ENCODE measurements at places on chromosomes 16 and 17.
A peak's percentile ranks its signal among the peaks of the same experiment; 100 is the strongest.

GRCh38 chr16:55697867-55698266 lies 42.1 kb downstream of the SLC6A2 start:
- no peak for DNase-seq

GRCh38 chr16:14351647-14352046 lies 278.4 kb downstream of the PARN start:
- no peak for DNase-seq

DNA sequence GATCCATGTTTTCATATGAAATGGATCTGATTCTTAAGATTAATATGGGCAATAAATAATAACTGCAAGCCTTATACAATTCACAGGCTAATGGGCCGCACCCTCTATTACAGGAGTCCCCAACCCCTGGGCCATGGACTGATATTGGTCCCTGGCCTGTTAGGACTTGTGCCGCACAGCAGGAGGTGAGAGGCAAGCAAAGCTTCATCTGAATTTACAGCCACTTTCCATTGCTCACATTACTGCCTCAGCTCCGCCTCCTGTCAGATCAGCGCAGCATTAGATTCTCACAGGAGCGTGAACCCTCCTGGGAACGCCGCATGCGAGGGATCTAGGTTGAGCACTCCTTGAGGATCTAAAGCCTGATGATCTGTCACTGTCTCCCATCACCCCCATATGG lies 26.8 kb downstream of the METTL16 start:
- DNase-seq = no peak

- peak; percentile 91 for DNase-seq
These were observed at the start of gene KAT2A for GRCh38 chr17:42120770-42121769. Gene KAT2A (minus strand): TSS chr17:42121367. CDS start chr17:42121304, 63 bp downstream.

DNA sequence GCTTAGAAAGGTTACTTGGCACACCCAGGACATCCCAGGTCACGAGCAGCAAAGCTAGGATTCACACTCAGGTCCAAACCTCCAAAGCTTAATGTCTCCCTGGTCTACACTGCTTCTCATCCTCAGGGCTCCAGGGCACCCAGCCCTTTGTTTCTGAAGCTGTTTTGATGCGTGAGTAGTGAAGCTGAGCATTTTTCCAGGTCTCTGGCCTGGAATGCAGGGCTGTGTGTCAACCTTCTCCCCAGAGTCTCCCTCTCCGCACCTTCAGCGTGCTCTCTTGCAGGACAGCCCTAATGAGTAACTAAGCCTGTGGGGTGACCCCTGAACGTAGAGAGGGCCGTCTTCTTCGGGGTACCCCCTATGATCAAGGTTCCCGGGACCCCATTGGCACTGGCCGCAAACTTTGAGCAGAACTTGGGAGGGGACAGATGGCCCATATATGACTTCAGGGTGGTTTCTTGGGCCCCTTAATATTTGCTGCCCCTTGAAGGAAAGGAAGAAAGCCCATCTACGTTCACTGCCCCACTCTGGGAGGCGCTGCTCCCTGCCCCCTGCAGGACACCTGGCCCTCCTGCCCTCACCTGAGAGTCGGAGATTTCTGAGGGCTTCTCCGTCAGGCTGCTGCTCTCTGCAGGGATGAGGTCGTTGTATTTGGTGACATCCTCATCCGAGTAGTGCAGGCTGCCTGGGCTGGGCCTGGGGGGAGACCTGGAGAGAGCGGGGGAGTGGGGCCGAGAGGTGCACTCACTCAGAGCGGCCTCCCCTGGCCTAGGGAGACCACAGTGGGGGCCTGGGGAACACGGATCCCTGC lies 36.4 kb upstream of the CDC42EP4 start:
- peak; percentile 11 for DNase-seq

GRCh38 chr17:50947782-50948543 lies 81.8 kb upstream of the TOB1 start:
- DNase-seq = peak; percentile 80

- no peak for DNase-seq
These were observed 1128.6 kb downstream of the CDH8 start for GRCh38 chr16:60907645-60908044.

GRCh38 chr16:22008215-22009059 lies 526 bp downstream of the MOSMO start:
- peak; percentile 52 for DNase-seq

DNA sequence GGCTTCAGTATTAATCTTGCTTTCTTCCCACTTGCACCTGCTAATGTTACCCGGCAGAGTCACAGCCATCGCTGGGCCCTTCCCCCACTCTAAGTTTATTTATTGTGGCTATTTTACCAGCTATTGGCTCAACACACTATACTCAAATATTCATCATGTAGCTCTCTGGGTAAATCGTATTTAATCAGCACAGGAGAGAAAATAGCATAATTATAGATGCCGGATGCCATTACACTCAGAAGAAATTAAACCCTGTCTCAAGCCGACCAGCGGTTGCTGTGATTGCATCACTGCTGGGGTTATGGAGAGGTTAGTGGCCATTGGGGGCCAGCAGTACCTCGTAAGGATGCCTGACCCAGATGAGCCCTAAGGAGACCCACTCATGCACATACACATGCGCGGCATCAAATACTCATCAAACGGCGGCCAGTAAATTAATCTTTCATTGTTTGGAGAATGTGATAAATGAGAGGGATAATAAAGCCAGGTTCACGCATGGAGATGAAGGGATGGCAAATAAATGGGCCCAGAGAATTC lies 269.5 kb upstream of the ZFHX3 start:
- no peak for DNase-seq

DNA sequence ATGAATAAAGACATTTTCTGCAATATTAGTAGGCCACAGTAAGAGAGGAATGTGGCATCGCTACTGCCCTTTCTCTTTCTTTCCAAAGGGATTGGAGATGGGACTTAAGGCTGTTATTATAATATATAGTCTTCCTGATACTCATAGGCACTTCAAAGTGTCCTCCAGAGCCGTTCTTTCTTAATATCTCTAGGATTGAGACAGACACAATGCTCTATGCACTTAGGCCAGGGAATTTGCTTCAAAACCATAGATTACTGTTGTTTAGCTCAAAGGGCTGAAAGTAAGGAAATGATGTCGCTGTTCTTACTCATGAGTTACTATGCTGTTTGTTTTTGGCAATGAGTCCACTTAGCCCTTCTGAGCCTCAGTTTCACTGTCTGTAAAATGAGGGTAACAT lies 590.5 kb downstream of the CDH11 start:
- no peak for DNase-seq

DNA sequence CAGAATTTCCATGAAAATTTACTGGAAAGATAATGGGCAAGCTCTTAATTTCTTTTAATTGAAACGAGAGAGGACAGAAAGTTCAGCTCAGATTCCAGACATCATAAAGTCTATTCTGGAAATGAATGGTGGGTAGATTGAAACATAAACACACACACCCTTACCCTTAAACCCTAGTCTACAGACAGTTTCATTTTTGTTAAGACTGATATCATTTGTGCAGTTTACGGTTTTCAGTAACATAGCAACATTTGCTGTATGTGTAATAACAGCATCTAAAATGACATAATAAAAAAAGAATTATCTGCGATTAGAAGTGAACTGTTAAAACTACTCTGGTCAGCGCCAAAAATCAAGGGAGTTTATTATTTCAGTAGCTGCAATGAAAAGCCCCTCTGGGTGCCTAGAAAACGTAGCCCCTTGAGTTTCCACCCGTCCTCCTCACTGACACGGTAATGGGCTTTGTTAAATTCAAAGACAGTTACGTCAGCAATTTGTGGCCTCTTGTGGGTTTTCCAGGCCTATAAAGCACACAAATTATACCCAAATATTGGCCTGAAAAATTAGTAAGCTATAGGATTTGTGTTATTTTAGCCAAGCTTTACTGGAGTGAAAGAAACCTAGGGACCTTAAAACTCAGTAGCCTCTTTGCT lies 520.6 kb upstream of the SOX9 start:
- no peak for DNase-seq

DNA sequence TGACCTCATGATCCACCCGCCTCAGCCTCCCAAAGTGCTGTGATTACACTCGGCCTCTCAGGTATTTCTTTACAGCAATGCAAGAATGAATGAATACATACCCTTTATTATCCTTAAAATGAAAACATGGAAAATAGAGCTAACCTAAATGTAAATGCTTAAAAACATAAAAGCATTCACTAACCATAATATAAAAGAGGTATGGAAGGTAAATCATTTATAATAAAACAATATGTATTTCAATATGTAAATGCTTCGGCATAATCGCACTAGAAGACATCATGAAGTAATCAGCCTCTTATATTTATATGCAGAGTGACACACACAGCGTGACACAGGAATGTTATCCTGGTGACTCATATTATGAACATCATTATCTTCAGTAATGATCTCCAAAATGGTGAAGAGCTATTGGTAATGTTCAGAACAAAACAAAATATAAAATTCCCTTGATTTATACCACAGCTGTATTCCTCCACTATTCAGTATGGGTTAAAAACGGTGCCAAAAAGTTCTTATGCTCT lies 53.9 kb downstream of the AIPL1 start:
- DNase-seq = no peak

GRCh38 chr16:80345701-80346100 lies 195.1 kb upstream of the DYNLRB2 start:
- DNase-seq = no peak

GRCh38 chr17:27882162-27882840 lies 10.9 kb downstream of the LYRM9 start:
- DNase-seq = no peak

DNA sequence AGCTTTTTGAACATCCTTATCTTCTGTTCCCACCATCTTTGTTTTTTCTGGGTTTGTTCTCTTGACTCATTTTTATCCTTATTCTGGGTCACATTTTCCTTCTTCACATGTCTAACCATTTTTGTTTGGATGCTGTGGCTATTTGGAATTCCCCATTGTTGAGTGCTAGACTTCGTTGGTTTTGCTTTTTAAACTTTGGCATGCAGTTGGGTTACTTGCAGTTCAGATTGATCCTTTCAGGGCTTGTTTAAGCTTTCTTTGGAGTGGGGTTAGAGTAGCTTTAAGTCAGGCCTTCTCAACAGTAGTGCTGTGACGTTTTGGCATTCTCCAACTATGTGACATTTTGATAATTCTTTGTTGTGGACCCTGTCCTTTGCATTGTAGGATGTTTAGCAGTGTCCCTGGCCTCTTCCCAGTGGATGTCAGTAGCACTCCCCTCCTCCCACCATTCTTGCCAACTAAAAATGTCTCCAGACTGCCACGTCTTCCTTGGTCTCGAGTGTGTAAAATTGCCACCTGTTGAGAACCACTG lies 21.1 kb downstream of the PRMT7 start:
- no peak for DNase-seq

GRCh38 chr16:46889942-46890300 lies 5.8 kb downstream of the GPT2 start:
- no peak for DNase-seq

- no peak for DNase-seq
These were observed 142.8 kb downstream of the GRIN2A start for GRCh38 chr16:10039220-10040096.

- DNase-seq = peak; percentile 20
These were observed 79.6 kb downstream of the CRISPLD2 start for GRCh38 chr16:84899414-84899813.

GRCh38 chr17:46741122-46741730 lies 77.3 kb downstream of the WNT3 start:
- DNase-seq = no peak

GRCh38 chr17:65634533-65634932 lies 73.1 kb upstream of the AXIN2 start:
- DNase-seq = no peak

- DNase-seq = peak; percentile 76
These were observed 5.0 kb downstream of the TBKBP1 start for GRCh38 chr17:47698749-47699535.

GRCh38 chr17:47638903-47639302 lies 10.8 kb upstream of the KPNB1 start:
- no peak for DNase-seq

DNA sequence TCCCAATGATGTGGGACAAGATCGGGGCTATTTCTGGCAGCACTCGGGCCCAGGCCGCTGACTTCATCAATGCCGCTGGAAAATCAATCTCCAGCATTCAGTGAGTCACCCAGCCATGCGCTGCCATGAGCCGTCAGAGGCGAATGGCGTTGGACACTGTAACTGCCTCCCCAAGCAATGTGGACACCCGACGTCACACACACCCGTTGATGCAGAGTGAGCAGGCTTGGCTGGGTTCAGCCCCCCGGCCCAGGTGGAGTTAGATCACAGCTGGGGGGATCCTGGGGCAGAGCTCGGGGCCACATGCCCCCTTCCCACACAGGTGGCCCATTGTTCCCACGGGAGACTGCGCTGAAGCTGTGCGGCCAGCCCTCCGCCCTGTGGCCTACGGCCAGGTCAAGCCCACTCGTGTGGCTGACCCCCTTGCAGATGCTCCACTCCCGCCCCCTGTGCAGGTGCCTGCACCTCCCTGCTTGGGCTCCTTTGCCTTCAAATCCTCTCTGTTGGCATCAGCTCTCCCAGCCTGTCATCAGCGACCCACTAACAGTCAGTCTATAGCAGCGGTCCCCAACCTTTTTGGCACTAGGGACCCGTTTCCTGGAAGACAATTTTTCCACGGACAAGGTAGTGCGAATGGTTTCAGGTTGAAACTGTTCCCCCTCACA lies 89.9 kb downstream of the TBC1D16 start:
- peak; percentile 20 for DNase-seq

- no peak for DNase-seq
These were observed 6.1 kb upstream of the WFIKKN2 start for GRCh38 chr17:50829332-50829731.

GRCh38 chr16:88378401-88378800 lies 4.4 kb upstream of the ZNF469 start:
- no peak for DNase-seq

- DNase-seq = no peak
These were observed 63.2 kb downstream of the AMFR start for GRCh38 chr16:56362057-56362655.

- no peak for DNase-seq
These were observed 190.1 kb downstream of the C16orf78 start for GRCh38 chr16:49563666-49564065.

DNA sequence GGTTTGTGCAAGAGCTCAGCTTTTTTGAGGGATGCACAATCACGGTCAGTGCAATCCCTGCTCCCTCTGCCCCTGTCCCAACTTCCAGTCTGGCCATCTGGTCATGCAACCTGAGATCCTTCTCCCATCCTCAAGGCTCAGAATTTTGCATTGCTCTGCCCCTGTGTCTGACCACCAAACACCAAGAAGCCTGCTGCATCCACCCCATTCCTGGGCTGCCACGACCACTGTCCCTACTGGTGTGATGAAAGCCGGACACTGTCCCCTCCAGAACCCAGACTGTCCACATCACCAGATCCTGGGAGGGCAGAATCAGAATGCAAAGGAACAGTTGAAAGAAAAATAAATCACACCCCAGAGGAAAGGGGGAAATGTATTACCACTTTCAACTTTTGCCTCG lies 231.0 kb downstream of the C16orf78 start:
- DNase-seq = no peak

DNA sequence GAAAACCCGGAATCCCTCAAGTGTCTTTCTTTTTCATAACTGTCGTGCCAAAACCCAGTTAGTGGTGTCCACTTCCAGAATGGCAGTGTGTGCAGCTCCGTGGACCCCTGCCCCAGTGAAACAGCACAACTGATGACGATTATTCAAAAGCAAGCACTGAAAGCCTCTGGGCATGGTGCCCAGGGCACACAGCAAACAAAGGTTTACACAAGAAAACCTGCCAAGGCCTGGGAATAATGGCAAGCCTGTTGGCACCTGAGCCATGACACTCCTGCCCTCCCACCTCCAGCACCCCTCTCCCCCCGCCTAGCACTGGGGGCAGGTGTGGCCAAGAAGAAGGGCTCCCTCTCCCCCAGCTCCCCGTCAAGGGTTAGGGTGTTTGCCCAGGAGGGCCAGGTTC lies 2.8 kb downstream of the PKMYT1 start:
- DNase-seq = no peak

- no peak for DNase-seq
These were observed 27.6 kb upstream of the DLX4 start for GRCh38 chr17:49941427-49941826.

- no peak for DNase-seq
These were observed 60.1 kb upstream of the GSE1 start for GRCh38 chr16:85552980-85553435.

Data from Right ventricle myocardium superior (tissue), 1 donor.